Camera-type eye (tissue), 1 donor: ENCODE measurements at places on chromosomes 6 and 20. TPM values are rescaled to one million over a fixed set of nuclear protein-coding genes. Genes with fewer than 3 reads are reported as not detected.

The ID4 gene
- 56.0 TPM for total RNA-seq

The HRH3 gene
- 1.3 TPM for total RNA-seq

The TBC1D7 gene
- total RNA-seq: 31.5 TPM

The AVP gene
- not detected for total RNA-seq

The MAS1 gene
- total RNA-seq: 0.05 TPM

The TRIM10 gene
- total RNA-seq: 1.0 TPM

The SLC4A11 gene
- 1.8 TPM for total RNA-seq

The MUCL3 gene
- not detected for total RNA-seq

The BHLHE23 gene
- total RNA-seq: 4.7 TPM

The ZBP1 gene
- total RNA-seq: not detected

The ALDH8A1 gene
- 1.4 TPM for total RNA-seq

The R3HDML gene
- not detected for total RNA-seq

The CGAS gene
- total RNA-seq: 3.7 TPM

The COL11A2 gene
- 39.0 TPM for total RNA-seq

The BTN1A1 gene
- not detected for total RNA-seq

The FAM83B gene
- total RNA-seq: 4.5 TPM

The CALHM4 gene
- total RNA-seq: not detected

The OR5V1 gene
- not detected for total RNA-seq

The MRAP2 gene
- total RNA-seq: 5.9 TPM

The SIRPA gene
- total RNA-seq: 22.3 TPM

The RGS19 gene
- total RNA-seq: 6.3 TPM

The HCK gene
- 4.9 TPM for total RNA-seq

The MOXD1 gene
- total RNA-seq: 16.7 TPM

The SLC13A3 gene
- total RNA-seq: 10.1 TPM

The GCM1 gene
- total RNA-seq: not detected

The VSX1 gene
- total RNA-seq: 131 TPM

The TSBP1 gene
- not detected for total RNA-seq

The LPA gene
- total RNA-seq: 0.93 TPM

The SOX18 gene
- 7.1 TPM for total RNA-seq

The KCNB1 gene
- total RNA-seq: 21.7 TPM

The LPIN3 gene
- total RNA-seq: 5.7 TPM

The GPANK1 gene
- total RNA-seq: 18.6 TPM

The AFDN gene
- 229 TPM for total RNA-seq

The NUP153 gene
- total RNA-seq: 60.5 TPM

The CAP2 gene
- total RNA-seq: 17.6 TPM

The EFCAB8 gene
- total RNA-seq: 0.05 TPM

The LBP gene
- not detected for total RNA-seq

The FRMD1 gene
- total RNA-seq: not detected

The AMD1 gene
- total RNA-seq: 59.0 TPM

The BEND6 gene
- 5.8 TPM for total RNA-seq

The UBE2C gene
- total RNA-seq: 15.3 TPM

The THEMIS gene
- total RNA-seq: 0.22 TPM

The WDR27 gene
- total RNA-seq: 70.3 TPM
